Left cardiac atrium (tissue), 4 donors: ENCODE measurements at places on chromosomes 2 and 18. TPM values are rescaled to one million over a fixed set of nuclear protein-coding genes. Genes with fewer than 3 reads are reported as not detected.

The LONRF2 gene
- total RNA-seq, result 12.8 TPM

The IL36B gene
- not detected for total RNA-seq

The DTNB gene
- total RNA-seq, result 7.0 TPM

The CCDC85A gene
- 4.9 TPM for total RNA-seq

The NEURL3 gene
- 0.31 TPM for total RNA-seq

The CIB4 gene
- not detected for total RNA-seq

The CRYBA2 gene
- not detected for total RNA-seq

The ZBTB7C gene
- total RNA-seq, result 4.2 TPM

The L3MBTL4 gene
- total RNA-seq, result 19.1 TPM

The MC5R gene
- not detected for total RNA-seq

The SOWAHC gene
- total RNA-seq, result 3.9 TPM

The FBXO15 gene
- not detected for total RNA-seq
